Adrenal gland (tissue), 19 donors: ENCODE measurements at places on chromosomes 2 and 18. TPM values are rescaled to one million over a fixed set of nuclear protein-coding genes. Genes with fewer than 3 reads are reported as not detected.

DNA sequence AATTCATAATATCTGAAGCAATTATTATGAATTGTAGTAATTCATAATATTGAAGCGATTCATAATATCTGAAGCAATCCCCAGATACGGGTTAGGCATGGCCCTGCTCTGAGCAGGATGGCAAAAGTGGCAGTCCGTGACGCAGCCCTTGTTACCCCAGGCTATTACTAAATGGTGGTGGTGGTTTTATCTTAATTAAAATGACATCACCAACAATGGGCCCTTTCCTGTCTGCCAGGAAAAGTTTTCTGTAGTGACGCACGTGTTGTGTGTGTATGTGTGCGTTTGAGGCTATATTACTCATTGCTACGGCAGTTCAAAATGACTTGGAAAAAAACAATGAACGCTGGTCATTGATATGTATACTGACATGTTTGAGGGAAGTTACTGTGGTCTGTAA lies 10.6 kb upstream of the MOCOS start:
- no peak for DNase-seq

- DNase-seq: no peak
These were observed 103.7 kb downstream of the PLEKHM3 start for GRCh38 chr2:207921606-207922005.

DNA sequence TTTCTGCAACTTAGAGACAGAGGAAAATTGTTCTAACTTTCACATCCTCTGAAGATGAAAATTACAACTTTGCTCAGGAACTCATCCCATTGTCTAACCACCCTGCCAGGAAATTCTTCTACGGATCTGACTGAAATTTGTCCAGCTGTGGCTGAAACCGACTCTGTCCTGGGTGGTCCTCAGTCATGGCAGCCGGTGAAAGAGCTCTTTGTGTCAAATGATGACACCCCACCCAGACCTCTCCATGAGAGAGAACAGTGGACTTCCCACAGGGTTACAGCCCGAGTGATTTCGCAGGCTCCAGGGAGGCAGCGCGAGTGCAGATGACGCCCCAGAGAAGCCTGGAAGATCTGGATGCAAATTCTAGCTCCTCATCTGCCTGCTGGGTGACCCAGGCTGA lies 65.1 kb upstream of the TRIB2 start:
- no peak for DNase-seq

- DNase-seq: no peak
These were observed 91.6 kb downstream of the RHOB start for GRCh38 chr2:20538308-20539132.

DNA sequence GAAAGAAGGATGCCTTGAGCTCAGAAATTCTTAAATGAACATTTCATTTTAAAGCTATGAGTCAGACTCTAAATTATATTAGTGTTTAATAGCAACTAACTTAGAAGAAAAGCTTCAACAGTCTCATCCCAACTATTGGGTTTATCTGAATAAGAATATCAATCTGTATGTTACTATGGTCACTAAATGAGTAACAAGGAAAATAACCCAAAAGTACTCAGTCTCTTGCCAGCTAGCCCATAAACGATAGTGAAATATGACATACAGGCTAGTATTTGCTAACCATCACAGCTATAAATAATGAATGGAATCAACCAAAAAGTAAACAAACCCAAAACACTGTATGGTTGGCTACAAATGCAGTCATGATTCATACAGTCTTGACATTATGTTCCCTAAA lies 174.9 kb downstream of the RAB3GAP1 start:
- DNase-seq: no peak

The M1AP gene
- total RNA-seq: 0.47 TPM

- DNase-seq: no peak
These were observed 2.5 kb downstream of the STAT4 start for GRCh38 chr2:191148281-191148680.

DNA sequence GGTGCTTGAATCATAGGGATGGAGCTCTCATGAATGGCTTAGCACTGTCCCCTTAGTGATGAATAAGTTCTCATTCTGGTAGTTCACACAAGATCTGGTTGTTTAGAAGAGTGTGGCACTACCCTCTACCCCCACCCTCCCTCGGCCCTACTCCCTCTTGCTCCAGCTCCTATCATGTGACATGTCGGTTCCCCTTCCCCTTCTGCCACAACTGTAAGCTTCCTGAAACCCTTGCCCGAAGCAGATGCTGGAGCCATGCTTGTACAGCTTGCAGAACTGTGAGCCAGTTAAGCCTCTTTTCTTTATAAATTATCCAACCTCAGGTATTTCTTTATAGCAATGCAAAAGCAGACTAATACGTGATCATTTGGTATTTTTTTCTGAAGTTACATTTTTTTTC lies 1012.6 kb downstream of the BCL11A start:
- DNase-seq: no peak

The MEIS1 gene
- total RNA-seq: 193 TPM

DNA sequence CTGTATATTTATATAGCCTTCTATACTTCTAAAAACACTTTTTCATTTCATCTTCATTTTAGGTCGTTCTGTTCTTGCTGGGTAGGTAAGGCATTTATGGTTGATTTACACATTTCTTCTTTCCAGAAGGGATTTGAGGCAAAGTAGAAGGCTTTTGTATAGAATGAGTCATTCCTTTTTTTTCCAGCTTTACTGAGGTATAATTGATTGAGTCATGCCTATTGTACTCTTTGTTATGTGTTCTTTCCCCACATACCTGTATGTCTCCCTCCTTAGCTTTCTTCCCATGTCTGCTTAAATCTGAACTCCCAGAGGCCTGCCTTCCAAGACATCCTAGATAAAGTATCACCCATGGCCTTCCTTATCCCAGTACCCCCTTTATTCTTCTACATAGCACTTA lies 4.8 kb upstream of the CDC42EP3 start:
- no peak for DNase-seq

- peak; percentile 54 for DNase-seq
These were observed 37.8 kb downstream of the GATA6 start for GRCh38 chr18:22207021-22207758.

DNA sequence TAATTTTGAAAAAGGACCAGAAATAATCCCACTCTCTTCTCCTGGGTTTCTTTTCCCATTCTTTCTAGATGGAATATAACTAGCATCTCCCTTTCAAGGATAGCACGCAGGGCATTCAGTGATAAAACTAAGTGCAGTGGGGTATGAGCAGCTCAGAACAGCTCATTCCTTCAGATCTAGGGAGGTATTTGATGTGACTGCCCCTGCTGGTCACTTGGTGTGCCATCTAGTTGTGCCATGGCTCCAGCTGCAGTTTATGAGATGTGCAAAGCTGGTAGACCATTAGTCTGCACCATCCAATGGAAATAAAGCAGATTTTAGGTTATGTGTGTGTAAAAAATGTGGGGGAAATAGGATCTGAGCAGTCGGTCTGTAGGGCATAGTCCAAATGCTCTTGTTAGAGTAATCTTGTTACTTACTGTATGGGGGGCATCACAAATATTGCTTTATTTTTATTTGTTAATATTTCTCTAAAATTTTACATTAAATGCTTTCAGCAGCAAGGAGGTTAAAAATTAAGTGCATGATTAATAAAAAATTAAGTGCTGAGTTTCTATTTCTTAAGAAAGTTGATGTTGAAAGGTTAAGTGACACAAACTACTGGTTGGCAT lies 38.9 kb downstream of the CTAGE1 start:
- peak; percentile 78 for DNase-seq

The C1QL2 gene
- total RNA-seq: not detected

GRCh38 chr2:25129901-25130520 lies 38.4 kb downstream of the POMC start:
- no peak for DNase-seq

The HRH4 gene
- not detected for total RNA-seq

- DNase-seq: no peak
These were observed 116.1 kb upstream of the STK17B start for GRCh38 chr2:196287523-196287922.

GRCh38 chr2:101985793-101986164 lies 6.0 kb upstream of the IL1R2 start:
- no peak for DNase-seq

DNA sequence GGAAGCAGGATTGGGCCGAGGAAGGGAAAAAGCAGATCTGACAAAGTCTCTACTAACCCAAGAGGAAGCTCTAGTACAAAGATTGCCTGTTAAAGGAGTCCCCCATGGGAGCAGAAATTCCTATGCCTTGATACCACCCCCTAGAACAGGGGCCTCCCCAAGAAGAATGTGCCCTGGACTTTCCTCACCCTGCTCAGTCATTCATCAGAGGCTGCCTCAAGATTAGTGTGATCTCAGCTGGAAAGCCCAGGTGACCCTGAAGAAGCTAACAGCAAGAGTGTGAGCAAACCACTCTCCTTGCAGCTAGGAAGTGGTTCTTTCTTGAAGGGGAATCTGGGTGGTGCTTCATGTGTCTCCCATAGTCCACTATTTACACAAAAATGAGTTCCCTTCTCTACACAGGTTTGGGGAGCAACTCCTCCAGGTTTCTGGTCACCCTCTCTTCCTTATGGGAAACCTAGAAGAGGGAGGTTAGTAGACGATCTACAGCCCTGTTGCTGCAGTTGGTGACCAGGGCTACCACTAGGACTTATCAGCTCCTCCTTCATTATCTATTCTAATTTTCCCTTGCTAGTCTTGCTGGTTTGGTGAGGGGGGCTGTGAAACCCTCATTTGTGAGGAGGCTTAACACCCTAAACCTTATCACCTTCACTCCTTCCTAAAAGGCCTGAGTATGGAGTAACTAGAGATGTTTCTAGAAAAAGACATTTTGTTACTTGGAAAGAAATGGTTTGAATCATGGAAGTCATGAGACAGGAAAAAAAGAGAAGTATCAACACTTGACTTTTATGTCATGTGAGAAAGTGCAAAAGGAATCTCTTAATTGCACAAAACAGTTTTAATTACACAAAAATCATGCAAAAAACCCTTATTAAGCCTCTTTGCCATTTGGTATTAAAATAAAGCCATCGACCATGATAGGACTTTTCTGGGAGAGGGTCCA lies 2.9 kb upstream of the WDR7 start:
- no peak for DNase-seq

GRCh38 chr2:4762951-4763376 lies 929.2 kb upstream of the SOX11 start:
- no peak for DNase-seq

The CFC1 gene
- total RNA-seq: not detected

DNA sequence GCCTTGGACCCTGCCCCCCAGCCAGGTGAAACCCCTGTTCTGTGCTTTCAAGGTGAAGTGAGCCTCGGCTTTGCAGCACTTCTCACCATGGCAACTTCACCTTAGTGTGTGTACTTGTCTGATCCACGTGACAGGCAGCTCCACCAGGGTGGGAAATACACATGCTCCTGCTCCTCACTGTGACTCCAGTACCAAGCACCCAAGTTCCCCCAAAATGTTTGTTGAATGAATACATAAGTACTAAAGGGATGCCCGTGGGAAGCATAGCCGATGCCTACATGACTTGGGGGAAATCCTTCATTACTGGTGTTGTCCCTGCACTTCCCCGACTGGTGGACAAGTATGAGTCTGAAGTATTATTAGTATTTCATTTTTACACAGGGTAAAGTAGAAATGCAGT lies 41.8 kb upstream of the GBX2 start:
- DNase-seq: no peak

GRCh38 chr2:152426801-152427200 lies 91.8 kb downstream of the FMNL2 start:
- no peak for DNase-seq

DNA sequence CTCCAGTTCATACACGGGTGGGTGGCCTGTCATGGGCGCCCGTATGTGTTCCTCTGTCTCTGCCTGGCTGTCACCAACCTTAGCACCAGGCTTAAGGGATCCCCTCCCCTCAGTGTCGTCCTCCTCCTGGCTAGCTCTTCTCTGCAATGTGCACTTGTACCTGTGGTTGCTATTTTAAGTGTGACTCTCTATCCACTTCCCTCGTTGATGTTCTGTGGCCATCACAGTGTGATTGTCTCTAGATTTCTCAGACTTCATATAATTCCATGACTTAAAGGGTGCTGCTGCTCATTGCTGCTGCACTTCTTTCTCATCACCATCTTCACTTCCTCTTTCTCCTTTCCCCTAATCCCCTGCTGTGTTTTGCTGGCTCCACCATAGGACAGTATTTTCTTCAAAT lies 143.4 kb downstream of the EML6 start:
- no peak for DNase-seq

DNA sequence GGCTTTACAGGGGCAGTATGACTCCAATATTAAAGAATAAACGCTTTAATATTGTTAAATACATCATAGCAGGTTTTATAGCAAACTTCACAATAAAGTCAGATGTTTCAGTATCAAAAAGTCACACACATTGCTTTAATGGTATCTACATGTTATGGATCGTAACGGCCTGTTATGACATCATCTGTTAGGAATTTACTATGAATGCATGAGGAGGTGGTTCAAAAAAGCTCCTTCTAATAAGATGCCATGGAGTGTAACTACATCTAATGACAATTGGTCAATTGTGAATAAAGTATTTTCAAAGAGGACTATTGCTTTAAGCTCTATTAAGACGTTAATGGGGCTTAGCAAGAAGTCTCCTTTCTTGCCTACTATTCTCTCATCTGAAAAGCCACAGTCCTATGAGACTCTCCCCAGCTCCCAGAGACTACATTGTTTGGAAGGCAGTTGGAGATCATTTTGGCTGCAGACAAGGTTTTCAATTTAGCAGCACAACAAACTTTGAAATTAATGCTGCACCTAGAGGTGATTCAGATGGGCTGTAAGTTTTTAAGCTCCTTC lies 300.7 kb upstream of the MEIS1 start:
- DNase-seq: no peak

DNA sequence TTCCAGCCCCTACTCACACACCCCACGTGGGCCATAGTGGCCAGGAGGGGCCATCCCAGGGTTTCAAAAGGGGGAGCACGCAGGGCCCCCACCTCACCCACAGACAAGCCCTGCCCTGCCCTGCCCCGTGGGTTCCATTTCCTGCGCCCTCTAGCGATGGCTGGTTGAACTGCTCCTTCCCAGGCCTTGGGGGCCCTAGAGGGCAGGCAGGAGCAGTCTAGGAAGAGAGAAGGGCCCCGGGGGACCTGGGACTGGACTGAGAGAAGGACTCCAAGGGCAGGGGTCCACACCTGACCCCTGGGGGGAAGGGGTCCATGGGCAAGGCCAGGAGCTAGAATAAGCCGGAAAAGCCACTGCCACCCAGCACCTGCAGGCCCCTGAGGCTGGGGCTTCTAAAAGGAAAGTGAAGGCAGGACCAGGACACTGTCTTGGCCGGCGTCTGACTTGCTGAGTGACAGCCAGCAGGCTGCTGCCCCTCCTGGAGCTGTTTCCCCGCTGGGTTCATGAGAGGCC lies 10.1 kb downstream of the CYP26B1 start:
- peak; percentile 66 for DNase-seq

DNA sequence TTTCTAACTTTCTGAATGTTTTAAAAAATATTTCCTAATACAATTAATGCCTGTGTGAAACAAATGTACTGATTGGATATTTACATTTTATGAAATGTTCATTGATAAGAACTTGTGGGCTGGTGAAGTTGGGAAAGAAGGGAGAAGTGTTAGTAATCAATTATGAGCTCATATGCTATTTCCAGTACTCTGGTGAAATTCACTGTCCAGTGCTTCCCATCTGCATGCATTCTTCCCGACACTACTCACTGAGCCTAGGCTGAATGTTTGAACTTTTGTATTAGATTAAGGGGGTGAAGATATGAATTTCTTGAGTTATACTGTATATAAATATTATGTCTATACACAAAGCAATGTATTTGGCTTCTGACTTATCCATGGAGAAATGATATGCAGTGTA lies 36.0 kb downstream of the SKA1 start:
- DNase-seq: peak; percentile 54

- no peak for DNase-seq
These were observed 37.5 kb upstream of the SIX2 start for GRCh38 chr2:45046786-45047185.

- DNase-seq: no peak
These were observed 104.8 kb downstream of the MAP4K4 start for GRCh38 chr2:101802329-101802728.
